RWPE2 (cell line): ENCODE measurements at places on chromosomes 16 and 17.
A peak's percentile ranks its signal among the peaks of the same experiment; 100 is the strongest.

DNA sequence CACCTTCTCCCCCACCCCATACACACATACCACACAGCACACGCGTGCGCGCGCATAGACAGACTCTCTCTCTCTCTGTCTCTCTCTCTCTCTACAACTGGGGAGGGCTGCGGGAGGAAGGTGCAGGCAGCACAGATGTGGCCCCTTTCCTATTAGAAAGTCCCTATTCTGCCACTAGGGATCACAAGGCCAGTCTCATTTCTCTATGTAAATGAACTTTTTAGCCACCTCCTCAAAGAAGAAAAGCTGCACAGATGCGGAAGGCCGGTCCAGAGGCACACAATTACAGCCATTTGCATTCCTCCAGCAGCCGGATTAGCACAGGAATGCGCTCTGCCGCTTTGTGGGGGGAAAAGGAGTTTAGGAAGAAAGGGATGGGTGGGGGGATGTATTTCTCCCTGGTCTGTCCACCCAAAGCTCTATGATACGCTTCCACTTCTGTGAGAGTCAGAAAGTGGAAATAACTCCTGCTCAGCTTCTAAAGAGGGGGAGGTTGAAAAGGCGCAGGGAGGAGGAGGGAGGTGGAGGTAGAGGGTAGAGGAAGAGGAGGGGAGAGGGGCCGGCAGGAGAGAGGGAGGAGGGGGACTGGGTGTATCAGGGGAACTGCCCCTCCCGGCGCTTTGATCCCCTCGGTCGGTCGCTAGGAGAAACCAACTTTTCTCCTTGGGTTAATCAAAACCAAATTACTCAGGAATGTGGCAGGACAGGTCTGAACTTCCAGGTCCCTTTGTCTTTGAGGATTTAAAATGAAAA, 11.7 kb downstream of the ZFHX3 start:
- no peak for DNase-seq

GRCh38 chr16:24626256-24626655, 86.9 kb downstream of the RBBP6 start:
- no peak for DNase-seq

GRCh38 chr17:78141437-78142118, 4.6 kb upstream of the C17orf99 start:
- DNase-seq, result peak; percentile 66

DNA sequence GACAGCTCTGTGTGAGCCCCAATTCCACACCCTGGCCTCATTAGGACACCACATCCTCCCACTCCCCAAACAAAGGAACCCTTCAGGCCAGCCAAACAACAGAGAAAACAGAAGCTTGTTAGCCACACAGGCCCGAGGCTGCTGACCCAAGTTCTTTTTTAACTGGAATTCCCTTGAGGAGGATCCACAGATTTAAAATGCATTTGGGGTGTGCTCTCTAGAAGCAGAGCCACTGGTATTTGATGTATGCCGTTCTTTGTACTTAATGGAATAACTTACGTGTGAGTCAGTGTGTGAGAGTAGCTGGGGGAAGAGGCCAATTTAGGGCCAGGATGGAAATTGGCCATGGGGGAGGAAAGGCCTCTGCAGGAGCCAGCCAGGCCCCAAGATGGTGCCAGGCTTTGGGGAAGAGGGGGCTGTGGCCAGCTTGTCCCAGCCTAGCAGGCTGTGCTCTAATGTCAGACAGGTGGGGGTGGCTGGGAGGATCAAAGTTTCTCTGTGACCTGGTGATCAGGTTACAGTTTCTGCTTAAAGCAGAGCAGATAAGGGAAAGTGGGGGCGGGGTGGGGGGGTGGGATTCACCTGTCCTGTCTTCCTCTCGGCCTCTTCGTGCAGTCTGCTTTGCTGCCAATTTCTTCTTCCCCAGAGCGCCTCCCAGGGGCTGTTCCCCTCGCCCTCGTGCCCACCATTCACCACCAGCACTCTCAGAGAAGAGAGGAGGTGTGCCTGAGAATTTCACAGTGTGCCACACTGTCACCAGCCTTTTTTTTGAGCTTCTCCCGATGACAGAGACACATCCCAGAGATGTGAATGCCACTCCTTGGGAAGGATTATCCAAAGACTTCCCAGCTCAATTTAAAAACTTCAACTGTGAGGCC, 50.8 kb downstream of the TOM1L2 start:
- DNase-seq, result no peak

DNA sequence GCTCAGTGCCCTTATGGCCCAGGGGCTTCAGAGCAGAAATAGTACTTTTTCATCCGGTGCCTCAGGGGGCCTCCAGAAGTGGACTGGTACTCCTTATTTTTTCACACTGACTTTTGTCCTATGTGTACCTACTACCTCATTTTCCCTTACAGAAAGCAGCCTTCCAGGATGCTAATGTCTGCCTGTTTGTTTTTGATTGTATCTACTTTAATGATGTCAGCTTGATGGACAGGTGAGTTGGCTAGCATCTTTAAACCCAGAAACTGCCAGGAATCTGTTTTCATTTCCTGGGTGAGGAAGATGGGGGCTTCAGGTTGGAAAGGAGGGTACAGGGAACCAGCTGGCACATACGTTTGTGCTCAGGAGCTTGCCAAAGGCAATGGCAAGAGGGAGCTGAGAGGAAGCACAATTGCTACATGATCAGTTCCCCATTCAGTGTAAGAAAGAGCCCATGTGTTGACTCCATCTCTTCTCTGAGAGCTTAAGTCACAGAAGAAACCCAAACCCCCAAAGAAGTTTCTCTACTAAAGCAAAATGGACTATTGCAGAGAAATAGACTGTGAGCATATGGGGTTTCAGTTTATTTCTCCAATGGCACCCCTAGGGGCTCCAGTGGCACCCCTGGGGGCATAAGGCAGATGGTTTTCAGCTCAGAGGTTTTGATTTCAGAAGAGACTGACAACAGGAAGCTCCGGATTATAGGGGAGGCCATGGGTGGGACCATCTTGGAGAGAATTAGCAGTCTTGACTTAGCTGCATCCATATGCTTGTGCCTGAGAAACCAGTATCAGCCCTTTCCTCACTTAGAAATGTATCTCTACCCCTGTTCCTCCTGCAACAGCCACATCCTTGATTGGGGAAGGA, 16.3 kb downstream of the LIG3 start:
- no peak for DNase-seq

- DNase-seq, result no peak
Measured at GRCh38 chr16:86158688-86159360, 259.9 kb downstream of the IRF8 start.

- no peak for DNase-seq
Measured at GRCh38 chr17:43831633-43832032, 1.3 kb downstream of the MPP3 start.

DNA sequence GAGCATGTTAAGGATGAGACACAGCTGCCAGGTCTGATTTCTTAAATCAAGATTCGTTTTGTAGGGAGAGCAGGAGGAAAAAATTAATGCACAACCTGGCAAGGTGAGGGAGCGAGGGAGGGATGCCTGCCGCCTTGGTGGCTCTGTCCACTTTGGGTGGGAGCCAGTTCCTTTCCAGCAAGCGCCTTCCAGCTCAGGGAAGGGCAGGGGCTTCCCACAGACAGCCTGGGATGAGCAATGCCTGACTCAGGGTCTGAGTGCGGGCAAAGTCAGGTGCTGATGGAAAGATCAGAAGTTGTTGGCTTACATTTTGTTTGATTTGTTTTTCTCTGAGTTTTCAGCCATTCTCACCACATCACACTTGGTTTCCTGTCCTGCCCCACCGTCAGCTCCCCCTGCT, 220.7 kb downstream of the ENGASE start:
- no peak for DNase-seq

DNA sequence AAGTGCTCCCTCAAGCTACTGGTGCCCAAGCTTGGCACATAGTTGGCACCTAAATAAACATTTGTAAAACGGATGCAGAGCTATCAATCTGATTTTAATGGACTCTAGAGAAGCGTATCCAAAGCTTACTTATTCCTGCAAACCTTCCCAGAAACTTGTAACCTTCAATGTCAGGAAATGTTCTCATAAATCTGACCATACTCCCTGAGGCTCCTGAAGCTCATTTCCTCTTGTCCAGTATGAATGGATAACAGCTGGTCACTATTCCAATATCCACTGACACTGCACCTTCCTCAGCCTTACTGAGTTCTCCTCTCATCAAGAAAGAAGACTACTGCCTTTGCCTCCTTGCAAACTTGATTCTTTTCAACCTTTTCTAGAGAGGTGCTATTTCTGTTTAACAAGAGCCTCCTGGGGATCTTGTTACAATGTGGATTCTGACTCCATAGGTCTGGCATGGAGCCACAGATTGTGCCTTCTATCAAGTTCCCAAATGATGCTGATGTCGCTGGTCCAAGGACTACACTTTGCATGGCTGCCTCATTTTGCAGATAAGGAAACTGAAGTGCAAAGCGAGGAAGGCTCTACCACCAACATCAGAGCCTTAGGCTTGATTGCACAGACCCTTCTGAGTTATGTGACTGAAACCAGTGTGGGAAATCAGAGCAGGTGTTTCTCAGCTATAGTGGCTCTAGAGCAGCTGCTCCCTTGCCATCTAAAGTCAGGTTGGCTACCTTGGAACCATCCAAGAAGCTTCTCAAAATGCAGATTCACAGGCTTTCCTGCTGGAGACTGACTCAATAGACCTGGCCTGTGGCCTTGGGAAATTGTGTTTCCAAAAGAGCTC, 377.8 kb downstream of the SOX9 start:
- DNase-seq, result no peak

- no peak for DNase-seq
Measured at GRCh38 chr17:37405955-37406634, 541 bp downstream of the ACACA start.

DNA sequence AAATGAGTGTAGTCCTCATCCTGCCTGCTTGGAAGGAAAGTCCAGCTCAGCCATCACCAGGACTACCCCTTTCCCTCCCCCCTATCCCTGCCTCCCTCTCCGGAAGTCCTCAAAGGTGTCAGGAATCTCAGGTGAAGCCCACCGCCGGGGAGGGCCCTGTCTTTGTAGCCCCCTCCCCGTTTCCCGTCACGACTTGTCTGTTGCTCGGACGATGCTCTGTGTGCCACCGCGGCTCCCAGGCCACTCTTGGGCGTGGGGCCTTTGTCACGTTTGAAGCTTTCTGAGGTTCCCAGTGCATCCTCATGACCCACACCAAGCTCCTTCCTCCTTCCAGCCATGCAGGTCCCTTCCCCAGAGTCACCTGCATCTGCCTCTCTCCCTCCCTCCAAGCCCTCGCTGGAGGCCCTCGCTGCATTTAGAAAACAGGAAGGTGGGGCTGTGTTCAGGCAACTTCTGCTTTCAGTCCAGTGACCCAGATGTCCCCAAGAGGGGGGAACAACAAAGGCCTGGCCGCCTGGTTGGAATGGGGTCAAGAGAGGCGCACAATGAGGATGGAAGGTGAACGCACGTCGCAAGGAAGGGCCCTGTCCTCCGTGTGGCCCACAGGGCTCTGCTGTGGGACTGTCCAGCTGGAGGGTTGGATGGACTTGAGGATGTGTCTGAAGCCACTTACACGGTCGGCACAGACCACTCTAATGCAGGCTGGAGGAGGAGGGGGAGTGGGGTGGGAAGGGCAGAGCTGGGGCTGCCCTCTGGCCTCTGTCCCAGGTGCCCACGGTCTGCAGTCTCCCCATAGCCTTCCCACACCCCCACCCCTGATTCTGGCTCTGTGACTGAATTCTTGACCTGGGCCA, 59.9 kb downstream of the OR1D5 start:
- DNase-seq, result no peak

- no peak for DNase-seq
Measured at GRCh38 chr17:71870546-71870862, 250.3 kb upstream of the SOX9 start.

- no peak for DNase-seq
Measured at GRCh38 chr17:59372138-59372751, 40.8 kb downstream of the YPEL2 start.

DNA sequence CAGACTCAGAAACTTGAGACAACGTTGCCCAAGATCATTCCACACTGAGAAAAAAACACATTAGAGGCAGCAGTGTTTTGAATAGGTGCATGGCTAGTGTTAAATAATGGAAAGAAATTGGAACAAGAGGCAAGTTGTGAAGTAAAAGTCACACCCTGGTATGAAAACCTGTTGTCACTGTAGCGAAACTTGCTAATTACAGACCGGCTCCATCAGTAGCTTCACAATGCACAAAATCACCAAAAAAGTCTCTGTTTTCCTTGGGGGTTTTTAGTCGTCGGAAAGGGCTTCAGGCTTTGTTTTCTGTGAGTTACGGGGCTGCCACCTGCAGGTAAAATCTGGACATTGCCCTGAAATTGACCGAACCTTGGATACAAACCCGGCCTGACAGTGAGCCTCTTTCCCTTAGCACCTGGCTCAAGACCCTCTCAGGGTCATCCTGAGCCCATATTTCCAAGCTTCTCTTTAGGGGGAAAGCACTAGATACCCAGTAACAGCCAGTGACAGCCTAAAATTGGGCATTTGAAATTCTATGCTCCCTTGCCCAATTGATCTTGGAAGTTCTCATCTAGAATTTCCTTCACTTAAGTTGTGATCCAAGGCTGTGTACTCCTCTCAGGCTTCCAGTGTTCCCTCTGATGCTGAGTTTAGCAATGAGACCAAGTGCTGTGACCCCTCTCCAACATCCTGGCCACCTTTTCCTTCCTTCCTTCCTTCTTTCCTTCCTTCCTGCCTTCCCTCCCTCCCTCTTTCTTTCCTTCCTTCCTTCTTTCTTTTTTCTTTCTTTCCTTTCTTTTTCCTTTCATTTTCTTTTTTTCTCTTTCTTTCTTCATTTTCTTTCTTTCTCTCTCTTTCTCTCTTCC, 7.2 kb upstream of the GRB2 start:
- DNase-seq, result no peak

- DNase-seq, result no peak
Measured at GRCh38 chr17:48487221-48487620, 43.6 kb downstream of the HOXB1 start.

- no peak for DNase-seq
Measured at GRCh38 chr16:62034231-62035114, 1.8 kb downstream of the CDH8 start.

DNA sequence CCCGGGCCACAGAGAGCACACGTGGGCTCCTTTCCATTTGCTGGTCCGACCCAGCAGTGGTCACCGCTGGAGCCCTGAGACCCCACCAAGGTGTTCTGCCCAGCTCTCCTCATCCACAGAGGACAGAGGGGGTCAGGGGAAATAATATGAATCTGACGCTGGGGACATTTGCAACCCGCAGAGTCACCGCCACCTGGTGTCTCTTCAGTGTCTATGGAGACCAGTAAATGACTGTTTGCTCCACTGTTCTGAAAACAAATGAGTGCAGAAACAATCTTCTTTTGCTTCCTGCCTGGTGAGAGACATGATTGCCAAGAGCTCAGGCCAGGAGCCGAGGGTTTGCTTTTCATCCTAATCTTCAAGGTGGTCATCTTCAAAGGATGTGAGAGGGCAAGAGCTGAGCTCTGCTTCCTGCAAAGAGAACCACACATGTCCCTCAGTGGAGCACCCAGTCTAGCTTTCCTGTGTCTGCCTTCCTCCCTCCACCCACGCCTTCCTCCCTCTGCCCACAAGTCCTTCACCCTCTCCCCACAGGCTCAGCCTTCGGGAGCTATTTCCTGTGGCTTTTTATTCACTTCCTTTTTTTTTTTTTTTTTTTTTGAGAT, 14.7 kb upstream of the KLHDC4 start:
- DNase-seq, result no peak

- DNase-seq, result no peak
Measured at GRCh38 chr16:67822511-67822910, 15.8 kb downstream of the TSNAXIP1 start.

GRCh38 chr17:7573324-7574080, 5.9 kb upstream of the CD68 start:
- DNase-seq, result peak; percentile 81
